ENCODE measurements at places on chromosomes 7 and 10. TPM values are rescaled to one million over a fixed set of nuclear protein-coding genes. Genes with fewer than 3 reads are reported as not detected.

ABCB4 gene
- 2.0 TPM for total RNA-seq

CALHM2 gene
- 24.8 TPM for total RNA-seq

DNA sequence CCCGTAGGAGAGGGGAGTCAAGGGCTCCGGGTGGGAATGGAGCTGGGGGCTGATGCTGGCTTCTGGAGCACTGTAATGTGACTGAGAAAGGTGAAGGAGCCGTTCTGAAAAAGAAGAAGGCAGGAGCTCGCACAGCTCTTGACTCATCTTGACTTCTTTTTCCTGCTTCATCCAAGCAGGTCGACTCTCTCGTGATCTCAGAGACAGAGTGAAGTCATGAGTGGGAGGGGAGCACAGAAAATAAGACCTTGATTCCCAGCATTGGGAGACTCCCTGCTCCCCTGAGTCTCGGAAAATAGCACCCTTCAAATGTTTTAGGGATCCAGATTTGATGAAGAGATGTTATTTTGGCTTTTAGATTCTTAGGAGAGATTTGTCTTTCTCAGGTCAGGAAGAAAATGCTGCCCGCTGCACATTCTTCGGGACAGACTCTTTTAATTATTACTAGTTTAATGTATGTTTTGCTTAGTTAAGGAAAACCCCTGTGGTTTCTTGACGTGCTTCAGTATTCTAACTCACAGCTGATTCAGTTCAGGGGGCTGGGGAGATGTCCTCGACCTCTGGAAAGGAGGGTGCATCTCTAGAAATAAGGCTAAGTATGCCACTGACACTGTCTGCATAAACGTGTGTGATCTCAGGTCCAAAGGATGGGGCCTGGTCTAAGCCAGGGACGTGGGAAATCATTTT lies 34.1 kb downstream of the EGFR start:
- DNase-seq = no peak

GRCh38 chr10:110574420-110574819 lies 6.9 kb downstream of the SMC3 start:
- no peak for DNase-seq

All from mucosa of gallbladder (tissue), 1 donor.